ENCODE measurements at places on chromosomes 7 and 10.

GRCh38 chr10:100934084-100934659, 21.4 kb downstream of the SLF2 start:
- ATAC-seq: peak; percentile 56

DNA sequence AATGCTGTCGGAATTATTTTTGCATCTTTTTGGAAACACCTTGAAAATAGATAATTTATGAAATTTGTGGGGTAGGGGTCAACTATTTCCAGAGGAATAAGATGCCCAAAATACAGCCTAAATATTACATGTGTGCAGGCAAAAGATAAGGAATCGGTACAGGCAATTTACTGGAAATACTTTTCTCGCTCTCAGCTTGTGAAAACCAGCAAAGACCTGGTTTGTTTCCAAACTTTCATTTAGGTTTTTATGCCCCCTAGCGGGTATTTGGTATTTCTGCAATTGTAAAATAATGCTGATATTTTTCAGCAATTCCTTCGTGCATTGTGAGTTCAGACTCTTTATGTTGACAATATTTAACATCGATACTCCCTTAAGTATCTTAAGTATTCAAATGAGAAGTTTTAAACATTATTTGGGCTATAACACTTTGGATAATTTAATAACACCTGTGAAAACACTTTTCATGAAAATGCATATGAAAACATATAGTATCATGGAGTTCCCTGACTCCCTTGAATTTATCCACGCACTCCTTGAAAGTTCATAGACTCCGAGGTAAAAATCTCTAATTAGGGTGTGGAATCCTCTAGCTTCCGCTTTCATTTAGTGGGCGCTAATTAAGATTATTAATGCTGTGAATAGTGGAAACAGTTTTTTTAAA, 132.4 kb downstream of the TSPAN12 start:
- ATAC-seq: peak; percentile 58

DNA sequence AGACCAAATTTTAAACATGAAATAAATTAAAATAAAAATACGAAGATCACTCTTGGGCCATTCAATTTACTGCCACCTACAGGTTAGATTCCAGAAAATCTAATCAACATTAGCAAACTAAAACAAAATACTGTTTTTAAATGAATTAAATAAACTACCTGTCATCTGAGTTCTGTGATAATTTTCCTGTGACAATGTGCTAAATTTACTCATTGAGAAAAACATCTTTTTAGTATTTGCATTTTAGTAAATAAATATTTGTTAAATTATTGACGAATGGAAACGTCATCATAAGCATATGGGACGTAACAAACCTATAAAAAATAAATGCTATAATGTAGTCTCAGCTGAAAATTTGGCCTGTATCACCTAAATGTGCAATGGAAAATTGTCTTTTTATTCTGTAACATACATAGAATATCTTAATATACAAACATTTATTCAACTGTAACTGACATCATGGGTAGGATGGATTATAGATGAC, 72.1 kb downstream of the ITGB8 start:
- ATAC-seq: 0 out of 3 replicates have a peak, but pooled peaks have one; percentile 28

DNA sequence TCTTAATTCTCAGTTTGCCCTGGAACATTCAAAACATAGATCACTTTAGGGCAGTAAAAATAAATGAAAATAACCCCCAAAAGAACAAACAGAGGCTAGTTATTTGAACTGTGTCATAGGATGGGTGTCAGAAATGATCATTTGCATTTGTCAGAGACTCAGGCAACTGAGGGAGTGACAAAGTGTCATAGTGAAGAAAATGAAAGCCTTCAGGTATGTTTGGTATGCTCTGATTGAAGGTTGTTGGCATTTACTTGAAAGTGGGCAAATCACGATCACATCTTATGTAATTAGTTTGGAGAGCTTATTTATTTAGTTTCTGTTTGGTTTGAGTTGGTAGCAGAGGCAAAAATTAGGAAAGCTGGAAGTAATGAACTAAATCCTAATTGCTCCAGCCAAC, 880.9 kb downstream of the ANKRD7 start:
- ATAC-seq: no peak

DNA sequence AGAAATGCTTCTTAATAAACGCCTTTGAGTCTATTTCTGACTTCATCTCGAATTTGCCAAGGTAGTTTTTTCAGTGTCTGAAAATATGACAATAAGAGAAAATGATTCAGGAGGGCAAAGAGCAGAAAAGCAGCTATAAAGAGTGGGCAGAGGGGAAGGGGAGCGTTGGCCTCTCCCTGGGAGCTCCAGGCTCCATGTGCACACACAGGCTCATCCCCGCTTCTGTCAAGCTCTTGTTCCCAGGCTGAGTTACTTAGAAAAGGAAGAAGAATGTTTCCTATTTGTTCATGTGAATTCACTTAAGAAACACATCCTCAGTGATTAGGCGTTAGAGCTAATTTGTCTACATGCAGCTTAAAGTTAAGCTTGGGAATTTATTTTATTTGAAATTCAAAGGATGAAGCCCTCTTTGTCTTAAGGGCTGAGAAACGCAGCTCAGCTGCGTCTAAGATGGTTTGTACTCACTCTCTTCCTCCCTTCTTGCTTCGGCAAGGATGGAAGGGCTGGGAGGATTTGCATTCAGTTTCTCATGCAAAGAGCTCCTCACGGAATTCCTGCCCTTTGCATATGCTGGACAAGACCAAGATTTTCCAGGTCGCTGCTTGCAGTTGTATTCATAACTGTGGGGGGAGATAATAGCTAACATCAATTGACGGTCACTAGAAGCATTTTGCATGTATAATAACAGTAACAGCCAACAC, 29.0 kb upstream of the ATXN7L1 start:
- ATAC-seq: no peak

- ATAC-seq: no peak
These were observed 14.9 kb upstream of the CCDC3 start for GRCh38 chr10:13016426-13016825.

GRCh38 chr10:99370993-99371392, 41.8 kb downstream of the CNNM1 start:
- peak; percentile 79 for ATAC-seq

DNA sequence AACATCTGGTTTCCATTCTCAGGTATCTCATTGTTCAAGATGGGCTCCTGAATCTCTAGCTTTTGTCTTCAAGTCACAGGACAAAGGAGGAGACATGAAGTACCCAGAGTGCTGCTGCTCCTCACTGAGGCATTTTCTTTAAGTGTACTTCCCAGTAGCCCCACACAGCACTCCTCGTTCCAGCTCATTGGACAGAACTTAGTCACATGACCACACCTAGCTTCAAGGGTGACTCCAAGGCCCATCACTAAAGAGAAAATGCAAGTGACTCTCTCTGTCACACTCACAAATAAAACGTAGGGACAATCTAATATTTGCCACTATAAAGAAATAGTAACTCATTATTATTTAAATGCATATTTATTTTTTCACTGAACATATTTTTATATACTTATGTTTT, 58.3 kb upstream of the NEUROD6 start:
- no peak for ATAC-seq

- ATAC-seq: no peak
These were observed 22.4 kb downstream of the MTURN start for GRCh38 chr7:30157204-30157603.

- no peak for ATAC-seq
These were observed 94.7 kb downstream of the WDR11 start for GRCh38 chr10:120945801-120946302.

DNA sequence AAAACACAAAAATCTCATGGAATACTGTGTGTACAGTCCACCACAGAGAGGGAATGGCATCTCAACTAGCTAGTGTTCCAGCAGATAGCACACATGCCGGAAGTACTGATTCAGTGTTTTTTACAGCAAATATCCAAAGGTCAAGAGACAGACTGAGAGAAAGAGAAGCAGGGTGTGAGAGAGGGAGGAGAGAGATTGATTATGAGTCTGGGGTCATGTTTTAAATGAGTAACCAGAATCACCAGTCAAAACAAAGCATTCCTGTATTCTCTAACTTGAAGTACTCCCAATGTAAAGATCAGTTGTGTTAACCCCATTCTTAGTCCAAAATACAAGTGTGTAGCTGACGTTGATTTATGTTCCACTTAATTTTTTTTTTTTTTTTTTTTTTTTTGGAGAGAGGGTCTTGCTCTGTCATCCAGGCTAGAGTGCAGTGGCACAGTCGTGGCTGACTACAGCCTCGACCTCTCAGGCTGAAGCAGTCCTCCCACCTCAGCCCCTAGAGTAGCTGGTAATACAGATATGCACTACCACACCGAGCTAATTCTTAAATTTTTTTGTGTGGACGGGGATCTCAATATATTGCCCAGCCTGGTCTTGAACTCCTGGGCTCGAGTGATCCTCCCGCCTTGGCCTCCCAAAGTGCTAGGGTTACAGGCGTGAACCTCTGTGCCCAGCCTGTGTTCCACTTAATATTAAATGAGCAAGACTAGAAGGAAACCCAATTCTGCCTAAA, 114.2 kb downstream of the TAF3 start:
- ATAC-seq: no peak

DNA sequence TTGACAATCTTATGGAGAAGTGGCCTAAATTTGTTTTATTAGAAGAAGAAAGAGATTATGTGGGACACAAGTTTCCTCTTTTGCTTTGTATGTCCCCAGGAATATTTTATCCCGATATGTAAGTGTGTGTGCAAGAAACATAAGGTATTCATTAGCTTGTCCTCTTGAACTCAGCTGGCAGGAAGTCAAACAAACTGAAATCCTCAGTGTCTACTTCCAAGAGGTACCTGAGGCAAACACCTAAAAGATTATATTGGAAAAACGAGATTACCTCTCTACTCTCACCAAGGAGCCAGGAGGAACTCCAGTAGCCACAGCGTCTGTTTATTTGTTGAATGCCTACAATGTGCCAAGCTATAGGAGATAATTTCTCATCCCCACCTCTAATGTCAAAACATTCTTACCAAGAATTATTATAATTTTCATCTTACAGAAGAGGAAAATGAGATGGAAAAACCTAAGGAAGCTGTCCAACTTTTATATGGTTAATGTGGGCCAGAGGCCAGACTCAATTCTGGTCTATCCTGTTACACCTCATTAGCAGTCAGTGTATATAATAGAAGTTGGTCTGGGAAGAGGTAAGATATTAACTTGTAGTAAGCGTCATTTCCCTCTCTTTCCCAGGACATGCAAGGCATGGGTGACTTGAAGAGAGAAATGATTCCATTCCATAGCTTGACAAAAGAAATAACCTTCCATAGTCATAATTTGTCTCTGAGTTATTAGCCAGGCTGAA, 692.7 kb downstream of the MAGI2 start:
- ATAC-seq: peak; percentile 49

- peak; percentile 94 for ATAC-seq
These were observed 13.0 kb upstream of the WIPI2 start for GRCh38 chr7:5177060-5177459.

GRCh38 chr7:115252461-115252860, 330.6 kb downstream of the MDFIC start:
- ATAC-seq: no peak

DNA sequence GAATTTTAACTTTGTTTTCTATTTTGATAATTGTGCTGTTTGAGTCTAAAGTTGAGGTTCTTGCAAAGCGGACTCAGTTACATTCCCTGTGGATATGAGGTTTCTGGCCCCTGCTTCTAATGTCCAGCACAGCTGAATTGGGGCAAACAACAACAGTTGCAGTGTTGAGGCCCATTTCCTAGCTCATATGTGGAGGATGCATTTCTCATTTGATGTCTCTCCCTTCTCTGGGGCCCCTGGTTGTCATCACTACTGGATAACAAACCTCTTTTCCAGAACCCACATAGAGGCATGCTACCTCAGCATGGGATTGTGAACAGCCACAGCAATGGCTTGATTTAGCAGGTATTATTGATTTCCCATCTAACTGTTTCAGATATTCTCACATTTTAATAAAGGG, 208.2 kb upstream of the VSTM2A start:
- no peak for ATAC-seq

DNA sequence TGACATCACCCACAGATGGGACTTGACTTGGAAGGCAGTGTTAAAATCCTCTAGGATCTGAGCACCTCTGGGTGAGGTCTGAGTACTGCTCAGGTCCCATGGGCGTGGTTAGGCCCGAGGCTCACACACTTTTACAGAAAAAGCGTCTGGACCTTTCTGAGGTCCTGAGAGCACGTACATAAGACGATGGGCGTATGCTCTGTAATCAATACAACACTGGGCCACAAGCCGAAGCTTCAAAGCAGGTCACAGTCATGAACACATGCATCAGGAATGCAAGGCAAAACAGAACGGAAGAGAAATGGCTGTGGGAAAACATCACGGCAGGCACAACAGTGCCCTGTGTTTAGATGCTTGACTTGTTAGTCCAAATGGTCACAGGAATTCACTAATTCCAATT, 112.2 kb downstream of the LARP4B start:
- ATAC-seq: no peak

- no peak for ATAC-seq
These were observed 9.8 kb downstream of the P4HA1 start for GRCh38 chr10:73086816-73087215.

DNA sequence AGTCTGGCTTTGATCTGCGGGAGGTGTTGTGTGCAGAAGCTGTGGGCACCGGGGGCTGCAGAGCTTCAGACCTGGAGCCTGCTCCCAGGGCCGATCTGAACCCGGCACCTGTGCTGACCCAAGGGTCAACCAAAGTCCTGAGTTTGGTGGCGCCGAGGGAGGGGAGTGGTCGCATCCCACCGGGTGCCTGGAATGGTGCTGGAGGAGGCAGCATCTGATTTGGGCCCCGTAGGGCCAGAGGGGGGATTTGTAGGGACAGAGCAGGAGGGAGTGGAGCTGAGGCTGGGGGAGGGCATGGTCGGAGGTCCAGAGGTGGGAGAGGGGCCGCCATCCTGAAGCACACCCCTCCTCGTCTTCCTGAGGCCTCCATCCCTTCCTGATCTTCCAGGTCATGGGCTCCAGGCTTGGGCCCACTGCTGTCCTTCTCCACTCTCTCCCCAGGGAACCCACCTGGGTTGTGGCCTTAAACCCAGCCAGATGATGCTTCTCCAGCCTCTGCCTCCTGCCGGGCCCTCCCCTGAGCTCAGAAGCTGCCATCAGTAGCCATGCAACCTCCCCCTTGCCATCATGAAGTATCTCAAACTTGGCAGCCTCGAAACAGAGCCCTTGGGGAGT, 112.9 kb downstream of the LHPP start:
- ATAC-seq: no peak
